Inflammatory macrophage treated with lipopolysaccharide for 1 hour (primary cell): ENCODE measurements at places on chromosomes 7 and 10.

DNA sequence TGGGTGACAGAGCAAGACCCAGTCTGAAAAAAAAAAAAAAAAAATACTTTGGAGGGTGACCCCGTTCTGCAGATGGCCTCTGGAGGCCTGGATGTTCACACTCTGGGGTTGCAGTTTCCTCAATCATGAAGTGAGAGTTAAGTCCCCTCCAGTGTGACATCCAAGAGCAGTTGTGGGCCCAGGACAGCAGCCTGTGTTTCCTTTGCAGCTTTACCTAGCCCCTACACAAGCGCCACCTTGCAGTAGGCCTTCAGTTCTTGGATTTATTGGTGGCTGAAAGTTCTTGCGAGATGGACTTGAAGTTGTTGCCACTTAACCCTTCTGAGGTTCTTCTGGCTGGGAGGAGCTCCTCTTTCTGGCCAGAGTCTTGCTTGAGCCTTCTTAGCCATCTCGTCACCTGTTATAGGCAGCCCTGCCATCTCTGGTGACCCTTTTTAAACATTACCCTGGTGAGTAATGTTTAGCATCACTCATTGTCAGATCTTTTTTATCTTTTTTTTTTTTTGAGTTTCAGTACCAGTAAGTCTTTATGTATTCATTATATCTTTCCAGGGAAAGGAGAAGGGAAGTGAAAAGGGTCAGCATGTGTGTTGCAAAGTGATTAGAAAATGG, 3.4 kb upstream of the ACTR3C start:
- DNase-seq = no peak

- DNase-seq = no peak
Observed at GRCh38 chr10:123889821-123890220, 1.8 kb downstream of the CPXM2 start.

GRCh38 chr7:22442187-22442881, 57.7 kb downstream of the STEAP1B start:
- DNase-seq = no peak

- DNase-seq = no peak
Observed at GRCh38 chr7:1864161-1864940, 194.3 kb downstream of the ELFN1 start.

DNA sequence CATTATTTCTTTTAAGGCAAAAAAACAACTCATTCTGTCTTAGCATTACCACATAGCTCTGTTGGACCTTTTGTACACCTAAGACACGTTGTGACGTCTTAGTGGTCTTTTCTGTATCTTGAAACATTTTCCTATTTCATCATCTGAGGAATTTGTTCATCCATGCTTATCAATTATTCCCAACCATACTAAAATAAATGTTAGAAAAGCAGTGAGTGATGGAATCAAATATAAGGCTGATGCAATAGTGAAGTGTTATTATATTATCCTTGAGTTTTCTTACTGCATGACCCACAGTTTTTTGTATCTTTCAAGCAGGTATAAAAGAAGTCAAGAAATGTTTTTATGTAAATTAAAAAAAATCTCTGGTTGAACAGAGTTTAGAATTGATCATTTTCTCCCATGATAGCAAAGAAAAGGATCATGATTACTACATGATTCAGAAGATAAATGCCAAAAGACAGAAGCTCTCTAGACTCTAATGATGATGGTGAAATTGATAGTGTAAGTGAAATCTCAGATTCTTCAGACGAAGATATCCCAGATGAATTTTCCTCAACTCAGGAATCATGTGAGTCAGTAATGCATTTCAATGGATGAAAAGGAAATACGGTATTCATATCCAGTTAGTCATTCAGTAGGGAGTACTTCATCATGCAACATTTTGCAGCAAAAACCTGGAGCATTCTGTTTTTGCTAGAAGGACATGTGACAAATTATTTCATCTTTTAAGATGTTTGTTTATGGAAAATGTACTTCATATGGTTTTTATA, 51.4 kb downstream of the CELF2 start:
- no peak for DNase-seq

DNA sequence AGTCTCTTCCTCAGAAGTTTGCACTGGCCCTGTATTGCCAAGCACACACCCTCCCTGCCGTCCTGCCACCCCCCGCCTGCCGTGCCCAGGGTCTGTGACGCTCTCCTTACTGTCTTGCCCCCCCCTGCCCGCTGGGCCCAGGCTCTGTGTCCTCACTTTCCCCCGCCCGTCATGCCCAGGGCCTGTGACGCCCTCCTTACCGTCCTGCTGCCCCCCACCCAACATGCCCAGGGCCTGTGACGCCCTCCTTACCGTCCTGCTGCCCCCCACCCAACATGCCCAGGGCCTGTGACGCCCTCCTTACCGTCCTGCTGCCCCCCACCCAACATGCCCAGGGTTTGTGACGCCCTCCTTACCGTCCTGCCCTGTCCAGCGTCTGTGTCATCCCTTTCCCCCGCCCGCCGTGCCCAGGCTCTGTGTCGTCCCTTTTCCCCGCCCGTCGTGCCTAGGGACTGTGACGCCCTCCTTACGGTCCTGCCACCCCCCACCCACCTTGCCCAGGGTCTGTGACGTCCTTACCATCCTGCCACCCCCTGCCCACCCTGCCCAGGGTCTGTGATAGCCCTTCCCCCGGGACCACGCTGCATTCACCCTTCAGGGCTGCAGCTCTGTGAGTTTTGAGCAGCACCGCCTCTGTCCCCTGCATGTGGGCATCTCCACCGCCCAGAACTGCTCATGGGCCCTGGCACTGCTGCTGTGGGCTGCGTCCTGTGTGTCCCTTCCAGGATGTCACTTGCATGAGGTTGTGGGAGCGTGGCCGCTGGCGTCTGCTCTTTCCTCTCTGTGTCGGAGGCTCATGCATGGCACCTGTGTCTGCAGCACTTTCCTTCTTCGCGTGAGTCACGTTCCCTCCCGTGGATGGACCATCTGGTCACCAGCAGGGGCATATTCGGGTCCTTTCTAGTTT, 19.3 kb upstream of the PRKAR1B start:
- DNase-seq = no peak

DNA sequence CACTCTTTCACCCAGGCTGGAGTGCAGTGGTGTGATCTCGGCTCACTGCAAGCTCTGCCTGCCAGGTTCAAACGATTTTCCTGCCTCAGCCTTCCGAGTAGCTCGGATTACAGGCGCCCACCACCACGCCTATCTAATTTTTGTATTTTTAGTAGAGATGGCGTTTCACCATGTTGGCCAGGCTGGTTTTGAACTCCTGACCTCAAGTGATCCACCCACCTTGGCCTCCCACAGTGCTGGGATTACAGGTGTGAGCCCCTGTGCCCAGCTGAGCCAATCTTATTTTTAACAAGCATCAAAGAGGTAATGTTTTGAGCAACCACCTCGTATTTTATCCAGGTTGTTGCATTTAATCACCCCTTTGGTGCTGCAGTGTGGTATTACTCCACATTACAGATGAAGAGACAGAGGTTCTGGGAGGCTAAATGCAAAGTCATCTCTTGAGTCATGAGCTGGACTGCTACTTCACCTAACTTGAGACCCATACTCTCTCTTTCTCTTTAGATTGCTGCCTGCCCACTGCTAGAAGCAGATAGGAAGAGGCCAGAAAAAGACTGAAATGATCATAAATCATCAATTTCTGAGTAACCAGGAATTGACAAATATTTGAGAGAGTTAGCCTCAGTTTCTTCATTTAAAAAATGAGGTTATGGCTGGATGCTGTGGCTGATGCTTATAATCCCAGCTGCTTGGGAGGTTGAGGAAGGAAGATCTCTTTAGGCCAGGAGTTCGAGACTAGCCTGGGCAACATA, 116.2 kb downstream of the CAMK1D start:
- DNase-seq = no peak

DNA sequence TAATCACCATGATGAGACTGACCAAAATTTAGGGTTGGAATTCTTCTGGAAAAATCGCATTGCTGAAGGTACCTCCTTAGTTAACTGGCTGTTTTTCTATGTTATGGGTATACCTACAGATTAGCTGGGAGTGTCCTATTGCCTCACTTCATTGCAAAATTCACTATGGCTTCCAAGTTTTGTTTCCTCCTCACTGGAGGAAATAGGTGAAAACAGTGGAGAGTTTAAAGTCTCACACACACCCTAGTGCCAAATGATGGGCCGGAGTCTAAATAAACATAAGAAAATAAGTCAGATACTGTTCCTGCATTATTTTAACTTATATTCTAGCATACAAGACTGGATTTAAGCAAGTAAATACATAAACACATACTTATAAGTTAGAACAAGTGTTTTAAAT, 98.2 kb downstream of the AHR start:
- no peak for DNase-seq

DNA sequence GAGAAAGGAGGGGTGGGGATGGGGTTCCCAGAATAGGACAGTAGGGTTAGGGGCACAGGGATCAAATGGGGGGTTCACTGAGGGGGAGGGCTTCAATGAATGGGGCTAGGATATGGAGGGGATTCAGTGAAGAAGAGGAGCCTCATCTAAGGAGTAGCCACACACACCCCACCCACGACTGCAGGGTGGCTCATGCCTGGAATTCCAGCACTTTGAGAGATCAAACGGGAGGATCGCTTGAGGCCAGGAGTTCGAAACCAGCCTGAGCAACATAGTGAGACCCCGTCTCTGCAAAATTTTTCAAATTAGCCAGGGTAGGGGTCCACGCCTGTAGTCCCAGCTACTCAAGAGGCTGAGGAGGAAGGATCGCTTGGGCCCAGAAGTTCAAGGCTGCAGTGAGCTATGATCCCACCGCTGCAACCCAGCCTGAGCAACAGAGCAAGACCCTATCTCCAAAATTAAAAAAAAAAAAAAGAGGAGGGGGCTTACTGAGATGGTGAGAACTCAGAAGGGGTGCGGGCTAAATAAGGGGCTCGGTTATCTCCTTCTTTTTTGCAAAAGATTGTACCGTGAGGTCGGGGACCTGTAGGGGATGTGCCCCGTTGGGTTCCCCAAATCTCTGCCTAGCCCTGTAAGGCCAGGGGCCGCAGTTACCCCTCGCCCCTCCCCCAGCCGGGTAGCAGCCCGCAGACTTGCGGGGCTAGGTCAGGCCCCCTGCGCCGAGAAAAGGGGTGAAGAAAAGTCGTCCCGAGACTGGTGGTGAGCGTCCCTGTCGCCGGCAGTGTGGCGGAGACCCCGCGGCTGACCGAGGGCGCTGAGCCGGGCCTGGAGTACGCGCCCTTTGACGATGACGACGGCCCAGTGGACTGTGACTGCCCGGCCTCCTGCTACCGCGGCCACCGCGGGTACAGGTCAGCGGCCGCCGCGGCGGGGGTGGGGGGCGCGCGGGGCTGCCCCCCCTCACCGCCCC, 43.1 kb upstream of the HSPB1 start:
- no peak for DNase-seq

- peak; percentile 54 for DNase-seq
Observed at GRCh38 chr7:88357294-88357693, 50.6 kb upstream of the STEAP4 start.

- no peak for DNase-seq
Observed at GRCh38 chr10:118237930-118238329, 104.2 kb downstream of the FAM204A start.

- DNase-seq = no peak
Observed at GRCh38 chr10:28020993-28021982, 22.4 kb upstream of the ODAD2 start.

- no peak for DNase-seq
Observed at GRCh38 chr7:71615017-71615416, 483.1 kb downstream of the GALNT17 start.

DNA sequence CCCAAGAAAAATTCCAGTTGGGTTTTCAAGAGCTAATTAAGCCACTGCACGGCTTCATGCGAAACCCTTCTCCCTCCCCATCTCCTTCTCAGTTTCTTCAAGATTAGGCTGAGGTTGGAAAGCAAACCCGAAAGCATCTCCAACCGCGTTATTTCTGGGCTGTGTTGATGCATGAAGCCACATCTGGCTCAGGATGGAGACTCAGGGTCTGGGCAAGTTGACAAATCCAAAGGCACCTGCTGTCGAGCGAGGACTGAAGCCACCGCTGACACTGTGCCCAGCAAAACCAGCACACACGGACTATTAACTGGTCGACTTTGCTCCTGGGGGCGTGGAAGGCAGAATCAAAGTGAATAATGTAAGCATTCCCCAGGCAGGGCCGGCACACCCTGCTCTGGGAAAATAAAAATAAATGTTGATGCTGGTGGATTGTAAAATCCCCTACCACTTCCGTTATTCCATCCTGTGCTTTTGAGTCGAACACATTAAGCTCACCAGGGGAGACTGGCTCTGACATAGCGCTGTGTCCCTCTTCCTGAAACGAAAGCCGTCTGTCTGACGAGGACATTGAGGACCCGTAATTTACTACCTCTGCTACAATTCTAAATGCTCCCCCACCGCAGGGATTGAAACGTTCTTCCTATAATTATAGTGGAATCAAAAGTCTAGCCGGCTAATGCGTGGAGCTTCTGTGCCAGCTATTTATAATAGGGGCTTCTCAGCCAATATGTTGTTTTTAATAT, 269.8 kb downstream of the ADARB2 start:
- DNase-seq = no peak

DNA sequence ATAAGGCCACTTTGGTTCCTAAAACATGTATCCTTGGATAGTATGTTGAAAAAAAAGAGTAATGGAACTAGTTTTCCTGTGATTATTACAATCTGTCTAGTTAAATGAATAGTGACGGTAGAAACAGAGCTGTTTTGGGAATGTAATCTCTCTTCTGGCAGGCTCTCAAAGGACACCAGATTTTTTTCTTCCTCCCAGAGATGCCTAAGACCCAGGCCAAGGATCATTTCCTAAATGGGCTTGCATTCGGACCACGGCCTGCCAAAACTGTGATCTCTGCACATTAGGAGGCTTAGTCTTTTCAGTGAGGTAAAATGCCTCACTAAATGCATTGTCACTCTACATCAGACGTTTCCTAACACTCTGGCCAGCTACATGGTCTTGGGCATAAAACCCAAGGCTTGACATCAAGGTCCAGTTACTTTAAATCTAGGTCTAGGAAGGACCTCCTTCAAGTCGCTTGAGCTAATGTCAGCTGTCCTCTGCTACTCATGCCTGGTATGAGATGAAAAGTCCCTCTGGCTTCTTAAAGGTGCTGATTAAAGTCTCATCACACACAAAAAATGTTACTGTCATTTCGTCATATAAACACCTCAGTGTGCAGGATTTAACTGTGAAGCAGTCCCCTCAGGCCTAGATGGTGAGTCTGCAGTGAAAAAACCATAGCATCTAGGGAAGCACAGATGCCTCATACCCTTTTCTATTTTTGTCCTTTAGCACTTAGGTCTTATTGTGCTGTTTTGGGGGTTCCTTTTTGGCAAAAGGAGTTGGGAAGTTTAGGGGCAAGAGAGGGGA, 47.7 kb downstream of the DLD start:
- no peak for DNase-seq

GRCh38 chr7:54888067-54888733, 129.2 kb upstream of the SEC61G start:
- no peak for DNase-seq

GRCh38 chr7:30313348-30313747, 29.0 kb downstream of the ZNRF2 start:
- no peak for DNase-seq
